ENCODE measurements at places on chromosomes 7 and 10.

GRCh38 chr10:129771991-129772431, 192.1 kb downstream of the EBF3 start:
- DNase-seq = no peak

GRCh38 chr10:52258799-52259425, 55.2 kb upstream of the DKK1 start:
- DNase-seq = peak; percentile 53

GRCh38 chr10:62870866-62871265, 54.7 kb upstream of the EGR2 start:
- no peak for DNase-seq

DNA sequence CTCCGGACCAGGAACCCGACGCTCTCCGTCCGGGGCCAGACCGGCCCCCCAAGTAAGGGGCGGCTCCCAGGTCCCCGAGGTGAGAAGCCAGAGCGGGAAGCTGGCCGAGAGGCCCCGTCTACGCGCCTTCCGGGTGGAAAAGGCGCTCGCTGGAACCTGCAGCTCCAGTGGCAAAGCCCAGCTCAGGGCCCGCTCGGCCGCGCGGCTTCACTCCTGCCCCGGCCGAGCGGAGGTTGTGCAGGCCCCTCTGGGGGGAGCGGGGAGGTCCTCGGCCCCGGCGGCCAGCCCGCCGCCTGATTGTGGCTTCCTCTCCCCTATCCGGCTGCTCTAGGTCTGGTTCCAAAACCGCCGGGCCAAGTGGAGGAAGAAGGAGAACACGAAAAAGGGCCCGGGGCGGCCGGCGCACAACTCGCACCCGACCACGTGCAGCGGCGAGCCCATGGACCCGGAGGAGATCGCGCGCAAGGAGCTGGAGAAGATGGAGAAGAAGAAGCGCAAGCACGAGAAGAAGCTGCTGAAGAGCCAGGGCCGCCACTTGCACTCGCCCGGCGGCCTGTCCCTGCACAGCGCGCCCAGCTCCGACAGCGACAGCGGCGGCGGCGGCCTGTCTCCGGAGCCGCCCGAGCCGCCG, 2.9 kb downstream of the UNCX start:
- DNase-seq = no peak

- peak; percentile 9 for DNase-seq
These were observed 10.7 kb upstream of the IDI2 start for GRCh38 chr10:1036341-1036791.

DNA sequence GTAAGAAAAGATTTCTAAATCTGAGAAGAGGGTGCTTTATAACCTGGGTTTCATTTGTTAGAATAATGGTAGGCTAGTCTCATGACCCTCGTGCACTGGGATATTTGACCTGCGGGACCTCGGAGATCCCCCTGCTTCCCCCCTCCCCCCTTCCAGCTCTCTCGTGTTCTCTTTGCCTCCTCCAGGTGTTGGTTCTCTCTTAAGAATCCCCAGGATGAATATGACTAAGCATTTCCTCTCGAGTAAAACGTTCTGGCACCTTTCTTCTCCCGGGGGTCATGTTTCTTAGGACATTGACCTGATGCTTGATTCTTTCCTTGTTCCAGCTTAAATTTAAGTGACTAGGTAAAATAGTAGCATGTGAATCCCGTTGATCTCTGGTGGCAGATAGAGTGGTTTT, 71.2 kb downstream of the SHH start:
- no peak for DNase-seq

DNA sequence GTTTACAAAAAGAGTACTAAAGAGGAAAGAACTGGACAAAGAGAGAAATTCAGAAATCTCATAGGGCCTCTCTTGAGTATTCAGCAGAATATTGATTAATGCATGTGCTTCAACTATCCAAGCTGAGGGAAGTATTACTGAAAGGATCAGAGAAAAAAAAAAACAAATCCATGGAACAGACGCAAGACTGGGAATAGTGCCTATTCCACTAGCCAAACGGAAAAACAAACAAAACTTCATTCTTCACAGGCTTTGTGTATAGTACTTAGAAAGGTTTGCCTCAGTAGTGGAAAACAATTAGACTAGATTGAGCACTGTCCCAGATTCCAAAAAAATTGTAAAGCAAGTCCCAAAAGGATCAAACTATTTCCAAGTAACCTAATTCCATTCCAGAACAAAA, 106.2 kb downstream of the TFEC start:
- no peak for DNase-seq

Data from fibroblast of upper back skin (primary cell).